Skeletal muscle cell (primary cell): ENCODE measurements at places on chromosomes 16 and 17.

DNA sequence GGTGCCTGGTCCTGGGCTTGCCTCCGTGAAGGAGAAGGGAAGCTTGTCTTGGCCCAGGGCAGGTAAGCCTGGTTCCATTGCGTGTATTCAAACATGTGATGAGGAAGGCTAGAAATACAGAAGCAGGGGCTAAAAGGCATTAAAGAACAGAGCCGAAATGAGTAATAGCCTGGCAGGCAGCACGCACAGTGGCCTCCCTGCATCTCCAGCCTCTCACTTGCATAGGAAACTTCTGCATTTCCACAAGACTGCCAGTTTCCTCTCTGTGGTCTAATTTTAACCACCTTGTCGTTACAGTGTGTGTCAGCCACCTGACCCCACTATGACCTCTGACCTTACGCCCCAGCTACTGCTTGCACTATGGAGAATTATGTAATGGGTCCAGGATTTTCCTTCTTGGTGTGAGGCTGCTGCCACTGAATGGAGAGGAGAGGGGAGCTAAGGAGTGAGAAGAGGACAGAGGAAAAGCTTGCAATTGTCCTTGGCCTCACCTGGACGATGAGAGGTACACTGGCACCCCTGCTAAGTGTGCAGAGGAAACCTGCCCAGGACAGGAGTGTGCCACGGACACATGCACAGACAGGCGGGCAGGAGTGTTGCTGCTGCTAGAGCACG, 32.8 kb downstream of the HIC1 start:
- DNase-seq, result no peak

GRCh38 chr17:77644181-77645071, 314.1 kb upstream of the TNRC6C start:
- DNase-seq, result no peak

DNA sequence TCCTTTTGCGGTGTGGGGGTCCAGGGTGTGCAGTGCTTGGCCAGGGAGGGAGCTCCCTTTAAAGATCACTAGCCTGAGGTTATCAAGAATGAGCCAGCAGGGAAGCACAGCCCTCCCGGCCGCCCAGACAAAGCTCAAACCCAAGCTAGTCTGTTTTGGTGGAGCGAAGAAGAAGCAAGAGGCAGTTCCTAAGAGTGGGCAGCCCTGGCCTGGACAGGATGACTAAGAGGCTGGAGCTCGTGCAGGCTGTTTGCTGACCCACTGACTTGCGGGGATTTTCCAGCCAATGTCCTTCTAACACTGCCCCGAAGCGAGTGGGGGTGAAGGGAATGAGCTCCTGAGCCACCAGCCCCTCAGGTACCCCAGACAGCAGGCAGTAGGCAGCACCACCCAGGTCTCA, 134.4 kb downstream of the COPRS start:
- no peak for DNase-seq

DNA sequence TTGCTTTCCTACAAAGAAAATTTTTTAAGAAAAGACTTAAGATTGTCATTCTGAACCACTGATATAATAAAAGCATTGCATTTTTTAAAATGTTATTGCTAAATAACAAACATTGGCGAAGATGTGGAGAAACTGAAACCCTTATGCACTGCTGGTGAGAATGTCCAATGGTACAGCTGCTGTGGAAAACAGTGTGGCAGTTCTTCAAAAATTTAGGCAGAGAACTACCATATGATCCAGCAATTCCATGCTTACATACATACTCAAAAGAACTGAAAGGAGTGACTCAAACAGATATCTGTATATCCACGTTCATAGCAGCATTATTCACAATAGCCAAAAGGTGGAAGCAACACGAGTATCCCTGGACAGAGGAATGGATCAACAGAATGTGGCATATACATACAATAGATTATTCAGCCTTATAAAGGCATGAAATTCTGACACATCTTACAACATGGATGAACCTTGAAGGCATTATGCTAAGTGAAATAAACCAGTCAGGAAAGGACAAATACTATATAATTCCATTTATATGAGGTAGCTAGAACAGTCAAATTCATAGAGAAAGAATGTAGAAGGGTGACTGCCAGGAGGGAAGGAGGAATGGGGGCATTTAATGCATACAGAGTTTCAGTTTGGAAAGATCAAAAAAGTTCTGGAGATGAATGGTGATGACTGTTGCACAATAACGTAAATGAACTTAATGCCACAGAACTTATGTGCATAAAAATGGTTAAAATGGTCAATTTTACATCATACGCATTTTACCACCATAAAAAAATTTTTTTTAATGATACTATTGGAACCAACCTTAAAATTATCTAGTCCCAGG, 92.1 kb downstream of the CACNG1 start:
- no peak for DNase-seq

- no peak for DNase-seq
These were observed 1165.8 kb upstream of the GOT2 start for GRCh38 chr16:59899940-59900339.

DNA sequence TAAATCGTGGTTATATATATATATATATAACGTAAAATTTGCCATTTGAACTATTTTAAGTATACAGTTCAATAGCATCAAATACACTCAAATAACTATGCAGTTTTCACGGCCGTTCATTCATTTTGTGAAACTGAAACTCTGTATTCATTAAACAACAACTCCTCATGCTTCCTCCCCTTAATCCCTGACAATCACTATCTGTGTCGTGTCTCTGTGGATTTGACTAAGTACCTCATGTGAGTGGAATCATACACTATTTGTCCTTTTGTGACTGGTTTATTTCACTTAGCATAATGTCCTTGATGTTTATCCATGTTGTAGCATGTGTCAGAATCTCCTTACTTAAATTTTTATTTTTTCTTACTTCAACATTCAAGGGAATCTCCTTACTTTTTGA, 2.8 kb downstream of the CCL23 start:
- no peak for DNase-seq

- DNase-seq, result no peak
These were observed 17.4 kb downstream of the ZNF423 start for GRCh38 chr16:49838441-49839016.

- no peak for DNase-seq
These were observed 1.6 kb downstream of the TELO2 start for GRCh38 chr16:1494711-1495110.

DNA sequence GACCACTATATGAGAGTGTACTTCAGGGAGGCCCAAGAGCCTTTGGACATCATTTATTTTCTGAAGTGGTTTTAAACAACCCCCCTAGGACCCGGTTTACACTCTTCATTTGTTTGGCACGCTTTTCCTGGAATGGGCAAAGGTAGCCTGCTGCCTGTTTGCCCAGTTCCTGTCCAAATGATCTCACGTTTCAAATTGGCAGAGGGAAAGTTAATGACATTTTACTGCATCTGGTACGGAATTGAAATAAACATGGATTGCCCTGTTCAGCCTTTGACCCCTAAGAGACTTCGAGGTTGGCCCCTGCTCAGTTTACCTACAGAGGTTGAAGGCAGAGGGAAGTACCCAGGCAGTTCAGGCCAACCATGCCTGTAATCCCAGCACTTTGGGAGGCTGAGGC, 5.8 kb upstream of the RPRML start:
- no peak for DNase-seq
